ENCODE measurements at places on chromosomes 11 and 22. TPM values are rescaled to one million over a fixed set of nuclear protein-coding genes. Genes with fewer than 3 reads are reported as not detected.

CD248 gene
- 12.0 TPM for polyA plus RNA-seq

GUCY1A2 gene
- polyA plus RNA-seq: 0.43 TPM

IGSF22 gene
- 0.66 TPM for polyA plus RNA-seq

SCGB1D2 gene
- polyA plus RNA-seq: 1.2 TPM

CST6 gene
- polyA plus RNA-seq: 2.1 TPM

JAML gene
- polyA plus RNA-seq: 2.0 TPM

TMEM191B gene
- polyA plus RNA-seq: 0.27 TPM

SHANK2 gene
- 0.23 TPM for polyA plus RNA-seq

APOL3 gene
- 23.3 TPM for polyA plus RNA-seq

ADAMTS15 gene
- 13.7 TPM for polyA plus RNA-seq

KRTAP5-11 gene
- polyA plus RNA-seq: not detected

All from right cardiac atrium (tissue), 5 donors.